ENCODE measurements at places on chromosomes 2 and 18.

GRCh38 chr2:185127412-185127811 lies 529.1 kb downstream of the ZNF804A start:
- H3K36me3 ChIP-seq: no peaks in the 10 kb centered on the region
- no peak for DNase-seq
- H3K27ac ChIP-seq: no peak overlapping the region
- no peak overlapping the region for H3K4me3 ChIP-seq
- no peaks in the 10 kb centered on the region for H3K4me1 ChIP-seq

DNA sequence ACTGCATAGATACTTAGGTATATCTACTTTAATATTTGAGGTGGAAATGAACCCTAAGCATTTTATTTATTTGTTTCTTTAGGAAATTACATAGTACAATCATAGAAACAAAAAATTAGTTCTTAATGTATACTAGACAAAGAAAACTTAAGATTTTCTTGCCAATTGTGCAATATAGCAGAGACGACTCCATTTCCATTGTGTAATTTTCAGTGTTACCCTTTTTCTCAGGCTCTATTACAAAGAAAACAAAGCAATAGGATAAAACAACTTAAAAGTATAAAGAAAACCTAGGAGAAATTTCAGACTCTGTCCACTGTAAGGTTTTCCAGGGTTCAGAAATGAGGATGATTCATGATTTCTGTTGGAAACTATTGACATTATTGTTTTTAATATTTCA lies 89.0 kb upstream of the SERTAD2 start:
- no peak for DNase-seq
- no peaks in the 10 kb centered on the region for H3K4me1 ChIP-seq
- no peak overlapping the region for H3K4me3 ChIP-seq
- no peaks in the 10 kb centered on the region for H3K27me3 ChIP-seq
- no peaks in the 10 kb centered on the region for H3K36me3 ChIP-seq
- no peak overlapping the region for H3K27ac ChIP-seq

DNA sequence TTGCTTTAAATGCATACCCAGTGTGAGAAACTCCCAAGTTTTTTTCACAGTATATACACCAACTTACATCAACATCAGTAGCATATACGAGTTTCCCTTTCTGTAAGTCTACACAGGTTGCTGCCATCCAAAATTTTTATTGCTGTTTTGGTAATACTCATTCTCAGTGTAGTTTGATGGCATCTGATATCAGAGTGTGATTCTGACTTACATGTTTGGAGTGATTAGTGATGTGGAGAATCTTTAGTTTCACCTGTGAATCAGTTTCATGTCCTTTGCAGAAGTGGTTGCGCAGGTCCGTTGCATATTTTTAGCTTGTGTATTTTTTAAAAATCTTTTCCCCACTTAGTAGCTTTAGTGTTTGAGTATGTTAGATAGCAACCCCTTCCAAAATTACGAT lies 50.1 kb downstream of the CCDC74A start:
- H3K27ac ChIP-seq: no peak overlapping the region
- no peak for DNase-seq
- H3K36me3 ChIP-seq: no peaks in the 10 kb centered on the region
- H3K4me3 ChIP-seq: no peak overlapping the region

DNA sequence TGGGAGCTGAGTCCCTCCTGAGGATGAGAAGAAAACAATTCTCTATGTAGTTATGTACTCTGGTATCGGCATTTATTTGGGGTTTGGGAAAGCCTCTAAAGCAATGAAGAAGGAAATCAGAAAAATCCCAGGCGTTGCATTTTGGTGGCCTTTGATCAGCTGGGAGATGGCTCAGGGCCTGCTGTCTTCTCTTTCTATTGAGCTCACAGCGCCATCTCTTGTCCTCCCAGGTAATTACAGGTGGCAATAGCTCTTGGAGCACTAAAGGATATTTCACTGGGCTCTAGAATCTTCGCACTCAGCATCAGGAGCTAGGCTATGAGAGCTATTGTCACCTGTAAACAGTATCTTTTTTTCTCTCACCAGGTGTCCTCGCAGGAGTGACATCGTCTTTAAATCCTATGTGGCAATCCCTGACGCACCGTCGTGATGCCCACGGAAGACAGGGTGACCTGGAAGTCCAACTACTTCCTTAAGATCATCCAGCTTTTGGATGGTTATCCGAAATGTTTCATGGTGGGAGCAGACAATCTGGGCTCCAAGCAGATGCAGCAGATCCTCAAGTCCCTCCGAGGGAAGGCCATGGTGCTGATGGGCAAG lies 76.1 kb upstream of the PMAIP1 start:
- H3K27me3 ChIP-seq: no peaks in the 10 kb centered on the region
- DNase-seq: peak; percentile 83
- H3K36me3 ChIP-seq: no peaks in the 10 kb centered on the region
- no peak overlapping the region for H3K27ac ChIP-seq
- H3K4me1 ChIP-seq: no peaks in the 10 kb centered on the region

DNA sequence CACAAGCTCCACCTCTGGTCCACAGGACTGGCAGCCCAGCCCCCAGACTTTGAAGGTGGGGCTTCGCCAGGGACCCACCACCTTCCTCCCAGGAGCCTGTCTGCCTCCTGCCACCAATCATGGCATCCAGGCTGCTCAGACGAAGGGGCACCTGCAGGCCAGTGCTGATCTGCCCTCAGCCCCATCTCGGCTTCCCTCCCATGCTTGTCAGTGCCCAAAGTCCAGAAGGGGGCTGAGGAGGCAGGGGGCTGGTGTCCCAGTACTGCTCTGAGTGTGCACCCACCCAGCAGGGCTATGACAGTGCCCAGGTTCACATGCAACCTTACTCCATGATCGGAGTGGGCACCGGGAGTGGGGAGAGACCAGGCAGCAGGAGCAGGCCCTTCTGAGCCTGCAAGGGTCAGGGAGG lies 25.3 kb upstream of the RUFY4 start:
- no peak overlapping the region for H3K27ac ChIP-seq
- DNase-seq: no peak
- H3K27me3 ChIP-seq: no peaks in the 10 kb centered on the region
- H3K4me1 ChIP-seq: peaks cover 2% of the 10 kb centered on the region

DNA sequence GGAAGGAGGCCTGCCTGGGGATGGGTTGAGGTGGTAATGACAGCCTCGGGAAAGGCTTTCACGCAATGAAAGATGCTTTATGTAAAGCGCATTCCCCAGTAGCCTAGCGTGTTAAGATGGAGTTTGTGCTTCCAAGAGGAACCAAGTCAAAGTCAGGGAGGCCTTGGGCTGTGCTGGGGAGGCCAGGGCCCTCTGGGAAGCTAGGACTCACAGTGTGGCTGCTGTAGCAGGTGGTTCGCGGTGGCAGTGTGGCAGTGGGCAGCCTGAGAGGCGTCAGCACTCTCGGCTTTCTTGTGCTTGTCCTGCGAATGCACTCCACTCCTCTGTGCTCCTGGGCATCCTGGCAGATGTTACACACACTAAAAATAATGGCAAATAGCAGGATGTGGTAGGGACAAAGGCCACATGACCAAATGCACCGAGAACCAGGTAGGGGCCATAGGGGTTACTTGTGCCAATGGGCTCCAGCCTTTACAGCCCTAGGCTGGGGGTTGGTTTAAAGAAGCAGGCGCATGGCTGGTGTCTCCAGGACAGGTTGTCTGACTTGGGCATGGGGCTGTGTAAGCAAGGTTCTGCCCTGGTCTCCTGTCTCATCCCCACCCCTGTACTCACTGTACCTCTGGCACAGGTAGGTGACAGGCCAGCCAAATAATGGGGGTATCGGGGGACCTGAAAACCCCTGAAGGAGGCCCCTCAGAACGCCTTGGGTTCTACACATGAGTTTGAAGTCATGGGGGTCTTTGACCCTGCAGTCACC lies 154.4 kb upstream of the TWIST2 start:
- no peak for DNase-seq
- no peaks in the 10 kb centered on the region for H3K4me1 ChIP-seq
- no peaks in the 10 kb centered on the region for H3K27me3 ChIP-seq
- no peaks in the 10 kb centered on the region for H3K36me3 ChIP-seq

DNA sequence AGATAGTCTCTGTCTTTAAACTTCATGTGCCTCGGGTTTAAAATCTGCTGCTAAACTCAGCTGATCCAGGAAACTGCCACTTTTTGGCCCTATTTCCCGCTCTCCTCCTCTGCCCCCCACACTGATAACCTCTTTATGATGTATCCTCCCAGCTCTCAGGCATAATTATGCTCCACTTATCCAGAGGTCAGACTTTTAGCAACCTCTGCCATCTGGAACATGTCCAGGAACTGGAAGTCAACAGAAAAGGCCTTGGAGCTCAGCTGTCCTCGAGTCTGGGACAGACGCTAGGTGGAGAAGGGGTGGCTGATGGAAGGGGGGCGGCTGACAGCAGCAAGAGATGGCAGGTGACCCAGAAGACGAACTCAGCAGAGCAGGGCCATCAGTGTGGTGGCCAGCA lies 41.2 kb downstream of the ASAP2 start:
- no peak overlapping the region for H3K27ac ChIP-seq
- 0 out of 2 replicates have a peak, but pooled peaks cover 2% of the 10 kb centered on the region for H3K4me1 ChIP-seq
- H3K4me3 ChIP-seq: no peak overlapping the region
- DNase-seq: no peak
- no peaks in the 10 kb centered on the region for H3K27me3 ChIP-seq
- H3K36me3 ChIP-seq: peaks cover 1% of the 10 kb centered on the region

GRCh38 chr2:231632559-231633142 lies 40.0 kb downstream of the TEX44 start:
- no peak overlapping the region for H3K4me3 ChIP-seq
- H3K4me1 ChIP-seq: no peaks in the 10 kb centered on the region
- H3K27me3 ChIP-seq: no peaks in the 10 kb centered on the region
- no peaks in the 10 kb centered on the region for H3K36me3 ChIP-seq

DNA sequence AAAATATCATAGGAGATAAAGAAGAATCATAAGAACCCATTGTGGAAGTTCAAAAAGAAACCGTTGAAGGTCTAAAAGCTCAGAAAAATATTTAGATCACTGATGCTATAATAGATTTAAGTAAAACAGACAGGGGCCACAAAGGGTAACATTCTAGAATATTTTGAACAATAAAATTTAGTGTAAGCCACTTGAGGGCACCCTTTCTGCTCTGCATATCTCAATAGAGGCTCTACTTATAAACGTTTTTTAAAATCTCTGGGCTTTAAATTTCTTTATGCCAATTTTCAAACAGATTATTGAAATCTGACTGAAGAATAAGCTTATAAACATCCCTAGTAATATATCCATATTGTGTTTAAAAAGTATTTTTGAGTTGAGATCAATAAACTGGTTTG lies 57.6 kb upstream of the IL1RL1 start:
- no peak overlapping the region for H3K4me3 ChIP-seq
- DNase-seq: no peak
- no peaks in the 10 kb centered on the region for H3K27me3 ChIP-seq
- H3K36me3 ChIP-seq: no peaks in the 10 kb centered on the region

DNA sequence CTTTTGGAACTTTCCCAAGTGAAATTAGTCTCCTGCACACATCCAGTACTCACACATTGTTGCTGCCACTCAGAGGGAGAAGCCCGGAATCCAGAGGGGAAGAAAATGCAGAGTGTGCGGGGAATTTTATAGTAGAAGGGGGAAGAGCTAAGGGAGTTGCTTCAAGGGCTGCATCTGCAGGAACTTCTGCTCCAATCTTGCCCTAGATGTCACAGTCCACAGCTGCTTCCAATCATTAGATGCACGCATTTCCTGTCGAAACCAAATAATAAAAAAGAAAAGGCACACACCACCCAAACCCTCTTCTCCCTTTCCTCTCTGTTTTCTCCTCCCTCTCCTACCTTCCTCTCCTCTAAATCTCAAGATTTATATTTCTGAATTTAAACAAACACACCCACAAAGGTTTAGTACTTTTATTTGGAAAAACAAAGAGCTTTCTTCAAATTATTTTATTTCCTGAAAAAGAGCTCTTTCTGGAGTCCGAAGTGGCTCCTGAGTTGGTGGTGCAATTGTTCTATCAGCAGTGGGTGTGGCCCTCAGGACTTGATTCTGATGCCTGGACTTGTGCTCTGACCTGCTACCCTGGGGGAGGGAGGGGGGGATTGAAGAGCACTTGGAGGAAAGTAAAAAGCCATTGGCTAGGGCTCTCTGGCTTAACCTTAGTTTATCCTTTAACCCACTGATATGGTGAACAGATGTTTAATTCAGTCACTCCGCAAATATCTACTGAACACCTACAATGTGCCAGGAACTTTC lies 72.0 kb downstream of the KCNE4 start:
- H3K4me1 ChIP-seq: peaks cover 10% of the 10 kb centered on the region
- no peaks in the 10 kb centered on the region for H3K36me3 ChIP-seq
- DNase-seq: no peak
- no peak overlapping the region for H3K27ac ChIP-seq
- H3K27me3 ChIP-seq: no peaks in the 10 kb centered on the region

- no peaks in the 10 kb centered on the region for H3K27me3 ChIP-seq
- H3K4me1 ChIP-seq: no peaks in the 10 kb centered on the region
- H3K4me3 ChIP-seq: no peak overlapping the region
These were observed 39.7 kb upstream of the MAP4K4 start for GRCh38 chr2:101657787-101658186.

DNA sequence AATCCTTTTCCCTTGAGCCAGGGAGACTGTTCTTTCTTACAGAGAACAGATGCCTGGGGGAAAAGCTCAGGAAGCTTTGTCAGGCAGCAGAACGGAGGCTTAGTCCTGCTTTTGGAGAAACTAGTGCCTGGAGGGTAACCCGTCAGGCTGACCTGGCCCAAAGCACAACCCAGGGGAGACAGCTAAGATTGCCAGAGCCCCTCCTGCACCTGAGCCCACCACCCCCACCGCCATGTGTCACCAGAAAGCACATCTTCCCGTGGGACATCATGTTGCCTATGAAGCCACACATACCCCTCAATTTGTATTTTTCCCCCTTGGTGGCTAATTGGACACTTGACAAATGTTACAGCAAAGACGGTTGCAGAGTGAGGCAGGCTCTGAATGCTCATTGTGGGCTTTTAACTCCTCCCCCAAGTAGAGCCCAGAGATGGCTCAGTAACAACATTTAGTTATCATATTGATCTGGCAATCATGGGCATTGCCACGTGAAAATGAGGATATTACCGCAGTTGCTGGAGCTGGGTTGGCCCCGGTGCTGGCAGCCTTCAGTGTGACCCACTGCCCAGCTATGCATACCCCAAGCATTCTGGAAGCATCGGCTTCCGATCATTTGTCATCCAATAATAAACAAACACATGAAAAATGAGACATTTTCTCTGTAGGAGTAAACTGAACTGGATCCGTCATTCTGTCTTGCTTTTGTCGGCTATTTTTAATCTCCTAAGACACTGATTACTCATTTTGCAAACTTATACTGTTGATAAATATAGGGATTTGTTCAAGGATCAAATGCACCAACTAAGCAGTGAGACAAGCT lies 229.5 kb downstream of the ATAD2B start:
- H3K4me1 ChIP-seq: no peaks in the 10 kb centered on the region
- H3K27me3 ChIP-seq: no peaks in the 10 kb centered on the region
- H3K36me3 ChIP-seq: peaks cover 14% of the 10 kb centered on the region
- no peak overlapping the region for H3K4me3 ChIP-seq
- no peak for DNase-seq
